Stomach (tissue), 19 donors: ENCODE measurements at places on chromosomes 11 and 22. TPM values are rescaled to one million over a fixed set of nuclear protein-coding genes. Genes with fewer than 3 reads are reported as not detected.

The CBY1 gene
- 16.7 TPM for total RNA-seq

The IFITM1 gene
- 59.8 TPM for total RNA-seq

The FAM180B gene
- total RNA-seq = not detected

The OR8D4 gene
- total RNA-seq = 1.4 TPM

The SOX6 gene
- 5.8 TPM for total RNA-seq

The BBOX1 gene
- not detected for total RNA-seq

The POU2AF2 gene
- total RNA-seq = not detected

The HIC2 gene
- total RNA-seq = 7.3 TPM
